ENCODE measurements at places on chromosomes 1 and 21.

DNA sequence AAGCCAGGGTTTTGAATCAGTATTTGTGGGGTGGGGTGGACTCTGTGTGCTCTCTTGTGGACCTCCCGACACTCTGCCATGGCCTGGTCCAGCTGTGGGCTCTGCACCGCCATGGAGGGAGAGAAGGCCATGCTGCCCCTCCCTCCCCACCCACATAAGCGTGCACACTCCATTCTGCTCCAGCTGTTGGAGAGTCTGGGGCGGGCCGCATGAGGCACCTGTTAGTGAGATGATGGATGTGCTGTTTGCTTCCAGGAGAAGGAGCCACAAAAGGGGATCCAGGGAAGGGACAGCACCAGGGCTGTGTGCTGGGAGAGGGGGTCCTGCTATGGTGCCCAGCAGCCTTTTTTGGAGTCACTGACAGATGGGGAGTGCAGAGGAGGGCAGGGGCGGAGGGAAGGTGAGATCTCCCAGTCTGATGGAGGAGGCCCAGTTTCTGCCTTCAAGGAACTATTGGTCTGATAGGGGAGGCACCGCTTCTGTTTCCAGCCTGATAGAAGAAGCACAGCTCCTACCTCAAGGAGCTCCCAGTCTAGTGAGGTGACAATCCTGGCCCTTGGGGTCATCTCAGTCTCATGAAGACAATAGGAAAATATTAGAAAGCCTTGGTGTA is 101.5 kb downstream of the ACTL8 start:
- no peak for DNase-seq

DNA sequence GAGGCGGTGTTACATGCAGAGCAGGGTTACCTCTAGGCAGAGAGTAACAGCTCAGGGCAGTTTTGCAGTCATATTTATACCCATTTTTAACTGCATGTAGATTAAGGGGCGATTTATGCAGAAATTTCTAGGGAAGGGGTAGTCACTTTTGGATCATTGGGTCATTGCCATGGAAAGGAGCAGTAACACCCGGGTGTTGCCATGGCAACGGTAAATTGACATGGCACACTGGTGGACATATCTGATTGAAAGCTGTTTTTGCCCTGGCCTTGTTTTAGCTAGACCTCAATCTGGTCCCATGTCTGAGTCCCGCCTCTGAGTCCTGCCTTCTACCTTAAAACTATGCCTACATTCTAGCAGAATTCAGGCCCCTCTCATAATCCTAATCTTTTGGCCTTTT is 11.8 kb upstream of the USP1 start:
- DNase-seq: no peak

DNA sequence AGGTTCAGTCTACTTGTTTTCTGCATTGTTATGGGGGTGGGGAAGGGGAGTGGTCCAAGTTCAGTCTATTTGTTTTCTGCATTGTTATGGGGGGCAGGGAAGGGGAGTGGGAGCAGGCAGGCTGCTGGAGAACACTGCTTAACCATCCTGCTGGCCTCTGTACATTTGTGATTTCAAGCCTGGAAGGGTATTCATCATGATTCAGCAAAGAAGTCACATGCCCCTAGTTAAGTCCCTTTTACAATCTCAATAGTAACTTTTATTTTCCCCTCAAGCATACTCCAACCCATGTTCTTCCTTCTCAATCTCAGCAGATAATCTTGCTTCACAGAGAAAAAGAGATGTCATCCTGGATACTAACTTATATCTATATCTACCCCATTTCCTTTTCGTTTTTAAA is 7.9 kb downstream of the LYST start:
- no peak for DNase-seq

DNA sequence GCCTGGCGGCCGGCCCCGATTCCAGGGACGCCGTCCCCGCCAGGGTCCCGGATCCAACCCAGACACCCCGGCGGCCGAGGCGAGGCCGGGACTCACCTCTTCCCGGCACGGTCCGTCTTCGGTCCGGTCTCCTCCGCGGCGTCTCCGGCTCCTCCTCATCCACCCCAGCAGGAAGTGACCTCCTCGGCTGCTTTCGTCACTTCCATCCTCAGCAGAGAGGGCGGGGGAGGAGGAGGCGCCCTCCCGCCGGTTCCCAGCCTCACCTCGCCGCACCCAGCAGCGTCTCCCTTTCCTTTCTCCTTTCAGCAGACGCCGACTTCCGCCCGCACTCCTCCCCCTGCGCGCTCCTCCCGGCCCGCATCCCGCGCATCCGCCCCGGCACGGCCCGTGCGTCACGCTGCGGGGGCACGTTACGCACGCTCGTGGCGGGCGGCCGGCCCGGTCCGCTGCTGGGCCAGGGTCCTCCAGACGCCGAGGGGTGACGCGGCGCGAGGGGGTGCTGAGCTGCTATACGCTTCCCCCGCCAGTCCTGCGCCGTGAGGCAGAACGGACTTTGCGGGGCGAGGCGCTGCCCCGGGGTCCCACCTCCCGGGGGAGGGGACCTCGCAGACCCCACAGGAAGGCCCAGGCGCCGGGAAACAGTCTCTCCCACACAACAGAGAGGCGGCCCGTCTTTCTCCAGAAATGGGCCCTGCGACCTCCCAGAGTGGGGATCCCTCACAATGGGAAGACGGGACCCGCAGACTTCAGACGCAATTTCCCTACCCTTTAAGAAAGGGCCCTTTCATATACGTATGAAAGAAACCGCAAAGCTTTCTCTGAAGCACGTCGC is at the start of gene ETV3:
TSS of gene ETV3 (minus strand) at position 176 of the 832 bp plus-strand sequence. CDS start 2,043 bp downstream, outside the sequence.
- peak; percentile 91 for DNase-seq

- DNase-seq: no peak
These were observed 33.0 kb upstream of the AGO1 start for GRCh38 chr1:35850051-35850450.

DNA sequence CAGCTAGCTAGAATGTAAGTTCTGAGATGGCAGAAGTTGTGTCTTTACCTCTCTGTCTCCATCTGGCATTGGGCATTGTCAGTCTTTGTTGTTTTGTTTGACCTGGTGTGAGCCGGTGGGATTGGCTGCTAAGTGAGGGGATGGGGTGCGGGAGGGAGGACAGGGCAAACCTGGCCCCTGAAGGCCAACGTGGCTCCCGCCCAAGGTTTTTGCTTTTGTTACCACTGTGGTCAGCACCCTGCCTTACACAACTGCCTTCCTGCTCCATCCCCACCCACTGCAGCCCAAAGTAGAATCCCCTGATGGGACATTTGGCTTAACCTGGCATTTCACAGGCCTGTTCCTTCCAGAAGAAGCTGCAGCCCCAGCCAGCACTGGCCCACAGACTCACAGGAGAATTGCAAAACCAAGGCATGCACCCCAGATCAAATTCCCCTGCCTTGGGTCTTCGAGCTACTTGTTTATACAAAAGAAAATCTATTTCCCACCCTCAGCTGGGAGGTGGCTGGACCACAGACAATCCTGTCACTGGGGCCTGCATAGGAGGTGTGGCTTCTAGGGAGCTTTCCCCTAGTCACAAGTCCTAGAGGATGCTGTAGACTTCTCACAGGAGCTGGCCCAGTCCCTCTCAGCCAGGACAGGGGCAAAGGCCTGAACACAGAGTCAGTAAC is 147.5 kb downstream of the TRABD2B start:
- DNase-seq: no peak

DNA sequence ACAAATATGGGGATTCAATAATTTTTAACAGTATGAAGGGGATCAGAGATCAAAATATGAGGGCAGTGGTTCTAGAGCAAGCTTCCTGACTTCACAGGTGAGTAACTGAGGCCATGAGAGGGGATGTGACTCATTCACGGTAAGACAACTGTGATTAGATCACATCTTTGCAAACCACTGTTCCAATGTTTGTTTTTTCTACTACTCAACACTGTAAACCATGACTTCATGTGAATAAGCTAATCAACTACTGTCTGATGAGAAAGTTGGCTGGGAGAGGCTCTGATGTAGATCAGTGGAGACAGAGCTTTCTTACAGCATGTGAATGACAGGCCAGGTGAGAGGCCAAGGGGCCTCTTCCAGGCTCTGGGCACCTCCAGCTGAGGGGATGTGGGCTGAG is 84.7 kb downstream of the BRINP2 start:
- DNase-seq: peak; percentile 13

- no peak for DNase-seq
These were observed 160.5 kb upstream of the CACYBP start for GRCh38 chr1:174839211-174839610.
